ENCODE measurements at places on chromosomes 16 and 17.

- no peak for DNase-seq
Measured at GRCh38 chr16:68470461-68471150, 22.3 kb upstream of the SMPD3 start.

- peak; percentile 94 for DNase-seq
Measured at GRCh38 chr16:22898874-22899348, 84.9 kb downstream of the HS3ST2 start.

GRCh38 chr17:69468207-69468606, 53.7 kb downstream of the MAP2K6 start:
- DNase-seq, result no peak

DNA sequence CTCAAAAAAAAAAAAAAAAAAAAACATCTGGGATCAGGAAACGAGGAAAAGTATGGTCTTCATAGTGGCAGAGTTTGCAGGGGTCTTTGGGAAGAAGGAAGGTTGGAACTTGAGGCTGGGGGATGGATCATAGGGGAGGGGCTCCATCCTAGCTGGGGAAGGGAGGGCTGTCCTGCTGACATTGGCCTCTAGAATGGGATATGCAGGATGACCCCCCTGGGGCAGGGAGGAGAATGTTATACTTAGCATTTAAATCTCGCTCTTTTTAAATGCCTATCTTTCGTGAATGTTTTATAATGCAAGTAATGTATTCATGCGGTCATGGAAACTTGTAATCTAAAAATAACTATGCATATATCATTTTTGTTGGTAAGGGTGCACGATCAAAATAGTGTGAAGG, 33.2 kb downstream of the TMEM235 start:
- DNase-seq, result no peak

GRCh38 chr16:2983706-2984136, 3.5 kb upstream of the PKMYT1 start:
- peak; percentile 93 for DNase-seq

DNA sequence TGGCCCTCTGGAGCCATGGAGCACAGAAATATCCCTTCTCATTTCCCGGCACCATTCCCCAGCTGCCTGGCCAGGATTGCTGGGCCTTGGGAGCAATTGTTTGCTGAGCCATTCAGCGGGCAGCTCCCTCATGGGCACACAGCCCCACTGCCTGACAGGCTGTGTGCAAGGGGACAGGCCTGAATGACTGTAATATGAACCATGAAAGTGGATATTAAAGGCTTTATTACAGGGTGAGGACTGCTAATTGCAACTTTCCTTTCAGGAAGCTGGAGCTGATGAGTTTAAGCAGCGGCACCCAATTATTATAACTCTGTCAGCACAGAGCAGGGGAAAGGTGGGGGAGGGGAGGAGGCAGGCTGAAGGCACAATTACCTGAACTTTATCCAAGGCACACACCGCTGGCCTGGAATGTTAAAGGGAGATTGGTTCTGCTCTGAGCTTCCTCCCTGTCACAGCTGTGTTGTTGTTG, 159.8 kb upstream of the SDK2 start:
- DNase-seq, result no peak

- DNase-seq, result no peak
Measured at GRCh38 chr16:11687601-11688519, 19.6 kb downstream of the SNN start.

- no peak for DNase-seq
Measured at GRCh38 chr16:87371261-87371866, 12.2 kb downstream of the FBXO31 start.

All from posterior cingulate gyrus (tissue), 11 donors.